ENCODE measurements at places on chromosomes 11 and 22. TPM values are rescaled to one million over a fixed set of nuclear protein-coding genes. Genes with fewer than 3 reads are reported as not detected.

The PNPLA3 gene
- total RNA-seq = 0.22 TPM

DNA sequence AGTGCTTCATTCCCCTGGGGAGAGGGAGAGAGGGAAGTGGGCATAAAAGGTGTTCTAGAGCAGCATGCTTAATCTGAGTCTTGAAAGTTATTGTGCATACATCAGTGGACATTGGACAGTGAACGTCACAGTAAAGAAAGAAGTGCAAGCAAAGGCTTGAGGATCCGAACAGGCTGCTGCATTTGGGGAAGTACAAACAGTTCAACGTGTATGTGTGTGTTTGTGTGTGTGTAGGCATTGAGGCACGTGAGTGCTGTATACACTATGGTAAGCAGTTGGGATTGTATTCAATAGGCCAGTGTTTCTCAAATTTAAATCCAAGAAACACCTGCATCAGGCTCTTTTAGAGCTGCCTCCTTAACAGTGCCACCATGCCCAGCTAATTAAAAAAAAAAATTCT lies 10.4 kb upstream of the EIF3M start:
- DNase-seq = no peak

DNA sequence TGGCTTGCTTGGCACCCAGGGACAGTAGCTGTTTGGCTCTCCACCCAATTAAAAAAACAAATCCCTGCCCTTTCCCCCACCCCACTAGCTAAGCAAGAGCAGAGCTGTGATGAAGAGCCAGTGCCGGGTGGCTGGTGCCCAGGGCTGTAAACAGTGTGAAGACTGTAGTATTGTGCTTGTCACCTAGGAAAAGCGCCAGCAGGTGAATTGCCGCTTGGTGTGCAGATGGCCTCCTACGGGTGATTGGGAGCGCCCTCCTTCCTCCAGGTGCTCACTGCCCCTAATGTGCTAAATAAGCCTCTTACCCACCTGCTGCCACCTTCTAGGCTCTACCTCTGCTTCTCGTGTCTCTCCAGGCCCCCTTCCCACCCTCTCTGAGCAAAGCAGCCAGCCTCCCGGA lies 18.4 kb upstream of the RAPSN start:
- DNase-seq = no peak

DNA sequence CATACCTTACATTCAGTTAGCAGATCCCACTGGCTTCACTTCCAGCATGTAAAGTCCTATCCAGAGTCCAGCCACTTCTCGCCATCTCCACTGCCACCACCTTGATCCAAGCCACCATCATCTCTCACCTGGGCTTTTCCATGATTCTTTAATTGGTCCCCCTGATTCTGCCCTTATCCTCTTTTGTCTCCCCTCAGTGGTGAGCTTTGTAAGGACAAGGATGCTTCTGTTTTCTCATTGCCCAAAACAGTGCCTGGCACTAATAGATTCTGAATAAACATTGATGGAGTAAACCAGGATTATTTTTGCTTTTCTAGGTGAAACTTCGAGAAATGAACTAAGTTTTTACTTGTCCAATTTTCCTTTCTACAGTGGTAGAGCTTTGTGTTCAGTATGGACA lies 4.4 kb downstream of the POLA2 start:
- no peak for DNase-seq

GRCh38 chr11:57427727-57428082 lies 784 bp upstream of the SLC43A3 start:
- peak; percentile 83 for DNase-seq

DNA sequence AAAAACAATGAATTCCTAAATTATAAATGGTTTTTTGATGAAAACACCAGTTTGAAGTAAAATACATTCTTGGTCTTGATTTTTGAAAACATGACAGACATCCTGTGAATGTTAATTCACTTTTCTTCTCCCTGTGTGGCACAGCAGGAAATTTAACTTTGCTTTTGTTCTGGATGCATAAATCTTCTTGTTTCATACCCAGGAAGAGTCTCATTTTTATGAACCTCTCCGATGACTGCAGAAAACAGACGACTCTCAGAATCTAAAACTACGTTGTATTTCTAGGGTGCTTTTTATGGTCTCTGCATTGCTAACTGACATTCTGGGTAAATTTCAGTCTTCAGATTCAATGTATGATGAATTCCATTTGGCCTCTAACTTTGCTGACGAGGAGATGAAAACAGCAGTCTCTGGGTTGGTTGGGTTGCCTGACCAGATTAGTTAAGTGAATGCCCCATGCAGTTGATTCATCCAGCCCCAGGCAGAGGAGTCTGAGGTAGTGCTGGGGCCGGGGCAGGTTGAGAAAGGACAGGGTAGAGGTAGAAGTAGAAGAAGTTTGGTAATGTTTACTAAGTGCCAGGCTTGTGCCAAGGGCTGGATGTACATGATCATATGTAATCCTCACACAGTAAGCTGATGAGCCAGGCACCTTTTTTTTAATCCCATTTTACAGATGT lies 20.1 kb downstream of the TCP11L1 start:
- DNase-seq = no peak

DNA sequence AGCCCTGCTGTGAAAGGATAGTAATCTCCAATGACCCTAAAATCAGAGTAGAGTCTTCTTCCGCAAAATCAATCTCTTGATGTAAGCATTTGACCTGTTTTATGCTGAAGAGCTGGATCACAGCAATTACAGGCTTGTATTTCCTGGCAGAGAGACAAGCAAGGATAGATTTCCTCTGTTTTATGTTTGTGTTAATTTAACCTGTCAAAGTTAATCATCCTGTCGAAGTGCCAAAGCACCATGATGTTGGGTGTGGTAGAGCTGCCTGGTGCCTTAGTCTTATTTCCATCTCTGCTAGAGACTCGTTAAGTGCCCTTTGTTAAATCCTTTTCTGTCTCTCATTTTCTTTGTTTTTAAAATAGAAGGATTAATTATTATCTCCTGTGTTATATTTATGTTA lies 248.1 kb downstream of the CNTN5 start:
- DNase-seq = no peak

DNA sequence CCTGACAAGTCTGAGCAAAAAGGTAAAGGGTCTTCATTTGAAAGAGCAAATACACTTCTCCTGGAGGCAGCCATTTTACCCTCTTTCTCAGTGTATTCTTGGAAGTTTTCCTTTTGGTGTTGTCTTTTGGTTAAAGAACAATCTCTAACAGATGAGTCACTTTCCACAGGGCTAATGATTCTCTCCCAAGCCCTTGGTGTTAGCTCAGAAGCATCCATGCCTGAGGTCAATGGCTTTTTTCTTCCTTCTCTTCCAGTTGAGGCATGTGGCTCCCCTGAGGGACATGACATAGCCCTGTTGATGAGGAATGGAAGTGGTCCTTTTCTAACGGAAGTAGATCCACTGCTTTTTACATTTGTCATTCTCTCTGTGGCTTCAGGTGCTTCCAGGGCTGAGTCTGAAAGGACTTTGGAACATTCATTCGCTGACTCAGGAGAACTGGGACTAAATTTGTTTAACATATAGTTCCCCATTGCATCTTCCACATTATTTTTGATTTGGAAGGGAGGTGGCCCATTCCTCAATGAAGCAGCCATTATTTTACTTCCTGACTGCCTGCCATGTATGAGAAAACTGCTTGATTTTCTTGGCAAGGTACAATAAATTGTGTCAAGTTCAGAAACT lies 13.8 kb upstream of the POGLUT3 start:
- no peak for DNase-seq

- DNase-seq = no peak
Measured at GRCh38 chr11:96044747-96045146, 120.8 kb upstream of the MTMR2 start.

DNA sequence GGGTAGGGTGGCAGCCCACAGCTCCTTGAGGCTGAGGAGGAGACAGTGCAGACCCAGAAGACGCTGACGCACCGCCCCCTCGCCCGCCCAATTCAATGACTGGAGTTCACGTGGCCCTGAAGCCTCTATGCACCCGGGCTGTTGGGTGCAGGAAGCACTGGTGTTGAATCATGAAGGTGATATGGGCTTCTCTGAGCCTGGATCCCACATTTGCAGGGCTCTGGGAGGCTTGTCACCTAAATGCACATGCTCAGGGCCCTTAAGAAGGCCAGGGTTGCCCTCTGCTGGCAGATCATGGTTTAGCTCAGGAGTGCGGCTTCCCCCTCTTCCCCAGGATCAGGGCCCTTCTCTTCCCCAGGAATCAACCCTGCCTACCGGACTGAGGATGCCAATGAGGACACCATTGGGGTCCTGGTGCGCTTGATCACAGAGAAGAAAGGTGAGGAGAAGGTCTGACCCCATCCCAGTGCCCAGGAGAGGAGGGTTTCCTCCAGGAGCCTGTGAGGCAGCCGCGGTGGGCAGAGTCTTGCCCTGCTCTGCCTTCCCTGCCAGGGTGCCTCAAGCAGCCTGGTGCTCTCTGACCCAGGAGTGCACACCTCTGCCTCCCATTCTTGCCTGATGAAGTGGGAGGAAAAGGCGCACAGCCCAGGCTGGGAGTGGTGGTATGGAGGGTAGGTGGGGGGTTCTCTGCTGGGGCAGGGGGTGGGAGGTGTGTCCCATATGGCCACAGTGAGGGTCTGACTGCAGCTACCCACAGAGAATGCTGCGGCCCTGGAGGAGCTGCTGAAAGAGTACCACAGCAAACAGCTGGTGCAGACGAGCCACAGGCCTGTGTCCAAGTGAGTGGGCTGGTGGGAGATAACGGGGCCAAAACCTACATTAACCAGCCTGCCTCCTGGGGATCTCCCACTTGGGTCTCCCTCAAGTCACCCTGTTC lies 17.5 kb downstream of the RELT start:
- DNase-seq = peak; percentile 84
